Inflammatory macrophage treated with lipopolysaccharide for 1 hour (primary cell): ENCODE measurements at places on chromosomes 6 and 20.

DNA sequence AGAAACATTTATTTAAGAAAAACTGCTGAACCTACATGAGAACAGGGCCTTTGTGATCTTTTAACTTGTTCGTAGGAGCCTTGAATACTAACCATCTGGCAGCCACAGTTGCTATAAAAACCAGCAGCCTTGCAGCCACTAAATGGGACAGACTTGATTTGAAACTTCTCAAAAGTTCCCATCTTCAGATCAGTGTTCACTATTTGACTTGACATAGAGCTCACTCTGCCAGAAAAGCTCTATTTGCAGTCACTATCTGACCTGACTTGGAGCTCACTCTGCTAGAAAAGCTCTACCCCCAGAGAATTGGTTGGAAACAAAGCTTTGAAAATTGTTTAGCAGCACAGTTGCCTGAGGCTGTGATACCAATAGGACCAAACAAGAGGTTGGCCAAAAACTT is 119.3 kb upstream of the F13A1 start:
- no peak for DNase-seq

- DNase-seq: no peak
Observed at GRCh38 chr6:30841644-30842504, 42.4 kb upstream of the DDR1 start.

DNA sequence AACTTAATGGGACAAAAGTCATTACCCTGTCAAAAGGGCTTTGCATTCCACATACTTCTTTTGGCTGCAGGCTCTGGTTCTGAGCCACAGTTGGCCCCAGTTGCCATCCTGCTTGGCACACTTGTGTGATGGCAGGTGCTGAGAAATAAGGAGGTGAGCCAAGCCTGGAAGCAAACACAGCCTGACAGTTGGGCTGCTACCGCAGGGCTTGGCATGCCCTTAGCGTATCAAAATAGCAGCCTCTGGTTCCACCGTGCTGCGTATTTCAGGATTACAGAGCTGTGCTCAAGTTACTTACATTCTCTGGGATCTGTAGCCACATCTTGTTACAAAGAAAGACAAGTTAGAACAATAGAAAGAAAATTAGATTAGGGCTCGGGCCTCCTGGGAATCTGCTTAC is 11.1 kb downstream of the MTHFD1L start:
- no peak for DNase-seq

- DNase-seq: no peak
Observed at GRCh38 chr6:106670236-106670635, 40.9 kb downstream of the QRSL1 start.

GRCh38 chr6:122825163-122825562 is 36.1 kb downstream of the SMPDL3A start:
- no peak for DNase-seq

- no peak for DNase-seq
Observed at GRCh38 chr20:52899041-52899608, 73.0 kb upstream of the TSHZ2 start.

GRCh38 chr20:39421571-39422105 is 459.5 kb downstream of the DHX35 start:
- no peak for DNase-seq

DNA sequence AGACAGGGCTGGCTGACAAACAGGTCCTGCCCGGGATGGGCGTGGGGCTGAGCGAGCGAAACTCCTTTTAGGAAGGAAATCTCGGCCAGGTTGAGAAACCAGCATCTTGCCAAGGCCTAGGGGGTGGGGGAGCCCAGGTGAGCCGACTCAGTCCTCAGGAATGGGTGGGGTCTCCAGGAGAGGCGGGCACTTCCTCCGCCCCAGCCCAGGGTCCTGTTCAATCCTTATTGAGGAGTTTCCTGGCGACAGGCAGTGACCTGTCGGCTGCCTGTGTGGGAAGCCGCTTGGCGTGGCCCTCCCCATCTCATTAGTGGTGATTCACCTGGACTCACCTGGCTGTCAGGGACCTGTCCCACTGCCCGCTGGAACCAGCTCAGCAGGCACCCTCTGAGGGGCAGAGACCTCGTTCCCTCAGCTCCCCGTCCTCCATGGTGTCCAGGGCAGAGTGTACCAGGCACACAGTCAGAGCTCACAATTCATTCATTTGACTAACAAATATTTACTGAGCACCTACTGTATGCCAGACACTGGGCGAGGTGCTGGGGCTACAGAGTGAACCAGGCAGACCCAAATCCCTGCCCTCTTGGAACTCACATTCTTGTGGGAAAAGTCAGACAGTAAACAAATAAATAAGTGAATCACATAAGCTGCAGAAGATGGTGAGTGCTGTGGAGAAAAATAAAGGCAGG is 51.1 kb downstream of the FGD2 start:
- no peak for DNase-seq

DNA sequence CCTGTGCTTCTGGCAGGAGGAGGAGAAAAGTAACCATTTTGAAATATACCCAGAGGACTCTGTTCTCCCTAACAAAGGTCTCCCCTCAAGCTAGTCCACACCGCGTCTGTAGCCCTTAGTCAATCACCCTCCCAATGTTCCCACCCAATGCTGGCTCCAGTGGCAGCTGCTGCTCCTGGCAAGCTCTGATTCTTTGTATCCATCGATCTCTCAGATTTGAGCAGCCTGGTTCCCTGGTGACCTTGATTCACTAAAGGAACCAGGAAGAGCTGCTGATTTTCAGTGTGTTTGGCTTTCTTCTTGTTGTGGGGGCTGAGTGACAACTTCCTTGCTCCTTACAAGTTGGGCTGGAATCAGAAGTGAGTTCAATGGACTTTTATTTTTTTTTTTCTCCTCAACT is 68.5 kb downstream of the FOXC1 start:
- DNase-seq: no peak

DNA sequence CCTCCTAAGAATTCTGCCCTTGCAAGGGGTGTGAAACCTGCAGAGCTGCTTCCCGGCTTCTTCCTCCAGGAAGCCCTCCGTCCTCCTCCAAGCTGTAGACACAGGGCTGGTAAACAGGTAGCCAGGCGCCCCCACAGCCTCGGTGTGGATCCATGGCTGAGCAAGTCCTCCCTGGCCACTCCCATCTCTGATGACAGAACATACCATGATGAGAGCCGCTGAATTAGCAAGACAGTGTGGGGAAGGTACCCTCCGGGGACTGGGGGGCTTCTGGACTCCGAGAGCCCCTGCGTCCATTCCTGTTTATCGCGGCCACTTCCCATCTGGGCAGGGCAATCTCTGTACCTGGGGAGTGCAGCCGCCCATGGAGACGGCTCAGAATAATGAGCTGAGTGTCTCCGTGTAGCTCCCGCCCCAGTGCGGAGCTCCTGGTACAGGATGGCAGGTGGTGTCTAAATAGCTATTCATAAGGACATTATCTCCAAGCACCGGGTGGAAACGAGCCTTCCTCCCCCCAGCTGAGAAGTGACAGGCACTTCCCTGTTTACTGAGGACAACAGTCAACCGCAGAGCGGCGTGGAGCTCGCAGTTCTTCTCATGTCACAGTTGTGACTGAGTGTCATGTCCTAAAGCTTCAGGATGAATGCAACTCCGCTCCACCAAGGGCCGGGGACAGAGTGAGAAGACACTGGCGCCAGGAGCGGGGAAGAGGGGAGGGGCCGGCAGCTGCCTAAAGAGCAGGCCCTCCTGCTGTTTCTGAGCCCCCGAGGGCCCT is 22.7 kb upstream of the NTSR1 start:
- peak; percentile 80 for DNase-seq

DNA sequence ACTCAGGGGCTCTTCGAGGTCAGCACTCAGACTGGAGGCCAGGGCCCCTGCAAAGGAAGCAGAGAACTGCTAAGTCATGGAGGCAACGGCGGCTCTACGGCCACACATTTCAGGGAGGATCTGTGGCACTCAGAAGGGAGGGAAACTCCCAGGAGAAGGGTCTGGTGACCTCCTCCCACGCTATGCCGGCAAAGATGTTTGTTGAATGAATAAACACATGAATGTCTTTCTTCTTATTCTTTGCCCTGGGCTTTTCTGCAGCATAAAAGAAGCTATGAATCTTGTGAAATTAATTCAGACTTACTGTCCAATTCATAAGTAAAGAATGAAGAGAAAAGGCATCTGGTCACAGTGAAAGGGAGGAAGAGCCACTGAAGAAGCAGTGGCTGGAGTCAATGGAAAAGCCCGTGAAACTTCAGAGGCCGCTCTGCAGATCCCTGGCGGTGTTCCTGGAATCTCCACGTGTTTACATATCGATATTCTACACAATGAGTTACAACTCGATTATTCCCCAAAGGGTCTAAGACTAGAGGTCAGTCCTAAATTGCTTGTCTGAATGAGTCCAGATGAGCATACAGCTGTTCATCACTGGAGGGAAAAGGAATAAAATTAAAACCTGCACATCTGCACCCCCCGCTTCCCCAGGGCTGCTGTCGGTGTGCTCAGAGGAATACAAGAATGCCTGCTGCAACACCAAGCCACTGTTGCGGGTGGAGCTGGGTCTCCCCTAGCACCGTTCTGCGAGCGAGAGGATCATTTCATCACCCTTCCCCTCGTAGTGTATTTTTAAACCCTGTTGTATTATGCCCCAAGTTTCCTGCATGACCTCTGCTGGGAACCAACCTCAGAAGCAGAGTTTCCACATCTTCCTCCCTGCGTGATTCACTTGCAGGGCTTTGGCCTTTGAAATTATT is 25.6 kb downstream of the INSM1 start:
- DNase-seq: peak; percentile 83

DNA sequence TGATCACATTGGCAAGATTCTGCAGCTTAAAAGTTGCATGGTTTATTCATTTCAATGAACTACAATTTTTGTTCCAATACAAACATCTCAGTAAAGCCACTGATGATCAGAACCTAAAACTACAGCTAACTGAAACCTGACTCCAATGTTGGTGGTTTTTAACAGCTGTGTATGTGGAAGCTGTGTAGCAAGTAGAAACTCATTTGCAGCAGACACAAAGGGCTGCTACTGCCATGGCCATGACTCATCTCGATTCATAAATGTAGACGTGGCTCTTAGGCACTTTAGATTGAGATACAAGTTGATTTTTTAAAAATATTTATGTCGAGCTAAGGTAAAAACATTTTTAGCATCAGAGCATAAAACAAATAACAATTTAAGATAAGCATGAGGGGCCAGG is 19.5 kb upstream of the MAP3K4 start:
- DNase-seq: no peak

- no peak for DNase-seq
Observed at GRCh38 chr6:165722022-165722421, 59.0 kb upstream of the PDE10A start.

DNA sequence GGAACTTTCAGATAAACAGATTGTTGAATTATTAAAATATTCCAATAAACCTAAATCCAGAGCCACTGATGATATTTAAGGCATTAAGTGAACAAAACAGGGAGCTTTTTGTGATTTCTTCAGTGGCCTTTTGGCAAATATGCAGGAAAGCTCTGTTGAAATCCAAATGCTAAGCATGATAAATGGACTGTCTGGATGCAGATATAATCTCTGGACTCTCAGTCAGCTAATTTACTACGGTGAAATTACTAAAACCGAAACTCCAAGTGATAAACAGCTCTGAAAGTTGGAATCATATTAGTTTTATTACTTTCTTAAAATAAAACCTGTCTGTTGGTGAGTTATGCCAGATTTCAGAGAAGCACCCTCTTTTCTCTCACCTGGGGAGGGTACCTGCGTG is 120.3 kb downstream of the IMPG1 start:
- DNase-seq: no peak

- no peak for DNase-seq
Observed at GRCh38 chr20:46731770-46732169, 22.3 kb downstream of the SLC2A10 start.

DNA sequence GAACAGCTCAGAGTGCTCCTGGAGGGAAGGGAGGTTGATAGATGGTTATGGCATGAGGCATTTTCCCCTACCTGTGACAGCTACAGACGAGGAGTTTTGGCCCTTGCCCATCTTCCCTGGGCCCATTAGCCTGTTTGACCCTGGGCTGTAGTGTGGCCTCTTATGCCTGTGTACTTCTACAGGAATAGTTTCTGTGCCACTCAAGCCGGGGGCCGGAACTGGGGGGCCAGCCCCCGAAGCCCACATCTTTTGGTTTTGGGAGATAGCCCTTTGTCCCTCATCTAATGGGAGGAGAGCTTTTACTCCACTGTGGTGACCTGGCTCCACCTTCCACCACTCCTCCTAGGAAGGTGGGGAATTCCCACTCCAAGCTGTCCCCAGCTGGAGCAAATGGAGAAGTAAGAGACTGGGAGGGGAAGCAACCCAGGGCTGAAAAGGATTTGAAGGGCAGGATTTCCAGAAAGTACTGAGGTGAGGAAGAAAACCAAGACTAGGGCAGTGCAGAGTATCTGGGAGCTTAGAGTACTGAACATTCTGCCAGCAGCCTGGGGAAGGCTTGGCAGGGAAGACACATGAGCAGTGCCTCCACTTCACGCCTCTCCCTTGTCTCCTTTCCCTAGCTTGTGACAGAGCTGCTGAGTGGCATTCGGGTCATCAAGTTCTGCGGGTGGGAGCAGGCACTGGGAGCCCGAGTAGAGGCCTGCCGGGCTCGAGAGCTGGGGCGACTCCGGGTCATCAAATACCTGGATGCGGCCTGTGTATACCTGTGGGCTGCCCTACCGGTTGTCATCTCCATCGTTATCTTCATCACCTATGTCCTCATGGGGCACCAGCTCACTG is 6.9 kb downstream of the ABCC10 start:
- DNase-seq: peak; percentile 57

DNA sequence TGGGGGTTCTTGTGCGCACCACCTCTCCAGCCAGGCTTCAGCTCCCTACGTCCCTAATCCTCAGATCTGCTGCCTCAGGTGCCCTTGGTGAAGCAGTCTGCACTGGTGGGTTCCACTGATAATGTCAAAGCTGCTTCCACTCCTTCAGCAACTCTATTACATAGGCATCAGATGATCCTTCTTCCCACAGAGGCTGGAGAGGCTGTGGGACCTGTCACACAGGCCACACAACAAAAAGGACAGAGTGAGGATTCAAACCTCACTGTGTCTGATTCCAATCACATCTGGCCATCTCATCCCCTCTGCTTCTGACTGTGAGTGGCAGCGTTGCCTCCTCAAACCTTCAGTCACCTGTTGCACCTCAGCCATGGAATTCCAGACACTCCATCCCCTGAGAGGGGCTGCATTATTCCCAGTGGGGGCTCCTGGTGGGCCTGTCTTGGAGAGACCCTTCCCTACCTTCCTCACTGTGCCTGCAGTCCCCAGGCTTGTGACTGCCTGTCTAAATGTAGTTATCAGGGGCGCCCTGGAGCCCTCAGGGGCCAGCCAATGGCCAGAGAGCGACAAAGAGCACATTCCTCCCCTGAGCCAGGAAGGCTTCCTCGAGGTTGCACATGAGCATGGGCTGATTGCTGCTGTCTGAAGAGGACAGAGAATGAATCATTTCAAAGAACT is 211.4 kb upstream of the ECI2 start:
- DNase-seq: peak; percentile 45

GRCh38 chr6:46923476-46923875 is 1.7 kb upstream of the ADGRF5 start:
- no peak for DNase-seq
